ENCODE measurements at places on chromosomes 2 and 18.

- no peak for DNase-seq
These were observed 123.5 kb upstream of the CTAGE1 start for GRCh38 chr18:22541232-22541631.

DNA sequence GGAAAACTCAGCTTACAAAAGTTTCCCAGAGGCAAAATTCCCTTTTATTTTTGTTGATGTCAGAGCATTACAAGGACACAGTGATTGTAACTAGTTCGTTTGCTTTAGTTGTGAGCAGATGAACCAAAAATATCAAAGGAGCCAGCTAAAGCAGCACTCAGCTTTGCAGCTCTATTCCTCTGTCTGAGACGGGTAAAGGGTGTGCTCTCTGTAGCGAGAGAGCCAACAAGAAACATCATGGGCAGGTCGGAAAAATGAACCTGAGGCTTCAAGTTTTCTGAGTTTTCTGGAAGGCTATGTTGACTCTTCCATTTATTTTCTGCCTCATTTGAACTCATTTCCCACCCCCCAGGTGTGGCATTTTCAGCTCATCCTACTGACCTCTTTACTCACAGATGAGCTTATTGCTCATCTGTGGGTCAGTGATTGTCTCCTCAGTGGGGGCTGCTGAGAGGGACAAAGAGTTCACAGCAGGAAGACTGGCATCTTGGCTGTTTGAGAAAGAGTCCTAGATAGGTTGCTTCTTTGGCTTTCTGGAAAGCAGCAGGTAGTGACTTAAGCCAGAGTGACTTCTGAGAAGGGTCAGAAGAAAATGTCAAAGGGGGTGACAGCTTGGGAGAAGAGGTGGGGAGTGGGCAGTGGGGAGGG is 66.6 kb upstream of the EPC2 start:
- no peak for DNase-seq

DNA sequence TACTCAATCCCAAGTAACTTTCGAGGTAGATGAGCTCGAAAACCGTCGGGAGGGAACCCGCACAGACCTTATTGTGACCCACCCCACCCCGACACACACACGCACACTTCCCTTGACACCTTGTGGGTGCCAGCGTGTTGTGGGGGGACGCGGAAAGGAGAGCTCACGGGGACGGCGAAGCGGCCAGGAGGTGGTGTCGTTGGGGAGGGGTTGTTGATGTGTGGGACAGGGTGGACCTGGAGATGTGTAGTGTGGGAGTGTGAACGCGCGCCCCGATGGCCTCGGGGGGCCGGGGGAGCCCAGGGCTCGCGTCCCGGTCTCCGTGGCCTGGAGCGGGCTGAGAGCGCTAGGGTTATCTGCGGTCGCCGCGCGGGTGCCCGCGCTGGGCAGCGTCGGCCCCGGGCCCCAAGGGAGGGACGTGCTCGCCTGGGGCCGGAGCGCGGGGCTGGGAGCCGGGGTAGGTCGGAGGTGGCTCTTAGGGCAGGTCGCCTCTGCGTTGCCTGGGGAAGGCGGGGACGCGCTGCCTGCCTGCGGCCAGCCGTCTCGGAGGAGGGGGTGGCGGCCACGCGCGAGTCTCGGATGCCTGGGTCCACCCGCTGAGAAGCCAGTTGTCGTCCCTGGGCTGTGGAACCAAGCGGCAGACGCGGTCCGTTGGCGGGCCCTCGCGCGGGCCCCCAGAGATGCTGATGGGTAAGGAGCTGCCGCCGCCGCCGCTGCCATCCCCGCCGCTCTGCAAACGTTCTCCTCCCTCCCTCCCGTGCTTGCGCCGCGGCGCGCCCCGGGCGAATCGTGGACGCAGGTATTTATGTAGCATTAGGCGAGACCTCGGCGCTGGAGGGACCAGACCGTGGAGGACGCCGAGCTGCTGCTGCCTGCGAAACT is 1.6 kb downstream of the KLHL29 start:
- DNase-seq = no peak

DNA sequence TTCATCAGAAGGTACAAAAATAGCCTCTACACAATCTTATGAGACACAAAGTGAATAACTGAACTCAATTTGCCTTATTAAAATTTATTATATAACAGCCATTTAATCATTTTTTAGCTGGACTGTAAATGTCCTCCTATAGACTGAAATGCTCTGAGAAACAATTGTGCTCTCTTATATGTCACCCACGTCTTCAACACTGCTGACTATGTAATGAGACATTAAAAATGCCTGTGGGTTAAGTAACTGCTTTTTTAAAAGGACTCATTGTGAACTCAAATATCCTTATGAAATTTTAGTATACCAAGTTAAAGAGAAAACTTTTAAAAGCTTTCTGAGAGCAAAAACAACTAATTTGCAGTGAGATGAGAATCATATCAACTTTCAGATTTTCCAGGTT is 10.4 kb upstream of the GALNT1 start:
- DNase-seq = no peak

DNA sequence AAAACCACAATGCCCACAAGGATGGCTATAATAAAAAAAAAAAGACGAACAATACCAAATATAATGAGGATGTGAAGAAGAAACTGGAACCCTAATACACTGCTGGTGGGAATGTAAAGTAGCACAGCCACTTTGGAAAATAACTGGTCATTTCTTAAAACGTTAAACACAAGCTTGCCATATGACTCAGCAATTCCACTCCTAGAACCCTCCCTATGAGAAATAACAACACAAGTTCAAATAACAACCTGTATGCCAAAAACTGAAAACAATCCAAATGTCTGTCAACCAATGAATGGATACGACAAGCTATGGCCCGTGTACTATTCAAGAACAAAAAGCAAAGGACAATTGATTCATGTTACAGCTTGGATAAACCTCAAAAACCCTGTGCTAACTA is 7.0 kb upstream of the ALPK2 start:
- no peak for DNase-seq

GRCh38 chr18:48887294-48887904 is 63.4 kb downstream of the SMAD7 start:
- no peak for DNase-seq

DNA sequence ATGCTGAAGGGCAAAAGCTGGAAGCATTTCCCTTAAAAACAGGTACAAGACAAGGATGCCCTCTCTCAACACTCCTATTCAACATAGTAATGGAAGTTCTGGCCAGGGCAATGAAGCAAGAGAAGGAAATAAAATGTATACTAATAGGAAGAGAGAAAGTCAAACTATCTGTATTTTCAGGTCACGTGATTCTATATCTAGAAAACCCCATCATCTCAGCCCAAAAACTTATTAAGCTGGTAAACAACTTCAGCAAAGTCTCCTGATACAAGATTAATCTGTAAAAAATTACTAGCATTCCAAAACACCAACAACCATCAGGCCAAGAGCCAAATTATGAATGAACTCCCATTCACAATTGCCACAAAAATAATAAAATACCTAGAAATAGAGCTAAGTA is 213.2 kb upstream of the CNTNAP5 start:
- no peak for DNase-seq

GRCh38 chr2:17680119-17680518 is 73.5 kb downstream of the SMC6 start:
- DNase-seq = no peak

DNA sequence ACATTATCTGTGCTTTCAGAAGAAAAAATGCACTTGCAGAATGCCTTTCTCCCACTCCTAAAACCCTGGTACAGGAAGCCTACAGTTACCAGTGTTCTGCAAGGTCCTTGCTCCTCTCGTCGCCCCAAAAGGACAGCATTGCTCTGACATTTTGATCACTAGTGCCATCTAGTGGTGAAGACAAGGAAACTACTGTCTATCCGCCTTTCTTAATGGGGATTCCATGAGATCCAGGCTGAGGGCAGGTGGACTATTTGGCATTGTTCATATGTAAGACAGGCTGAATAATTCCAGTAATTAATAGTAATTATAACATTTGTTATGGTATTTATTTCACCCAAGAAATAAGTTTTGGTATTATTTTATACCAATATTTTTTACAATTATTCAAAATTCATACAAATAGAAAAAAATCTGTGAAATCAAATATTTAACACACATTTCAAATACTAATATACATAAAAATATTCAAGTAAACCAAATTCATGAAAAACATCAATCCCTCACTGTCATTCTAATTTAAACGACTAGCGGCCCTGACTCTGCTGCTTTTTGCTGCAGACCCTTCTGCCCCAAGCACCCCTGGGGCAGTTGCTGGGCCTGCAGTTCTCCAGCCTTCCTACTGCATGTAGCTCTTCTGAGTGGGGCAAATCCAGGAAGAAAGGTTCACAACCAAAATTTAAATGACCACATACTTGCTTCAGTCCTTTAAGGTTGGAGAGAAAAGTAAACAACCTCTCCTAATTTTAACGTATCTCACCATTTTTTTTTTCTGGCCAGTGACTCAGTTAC is 19.0 kb downstream of the TPGS2 start:
- peak; percentile 56 for DNase-seq

DNA sequence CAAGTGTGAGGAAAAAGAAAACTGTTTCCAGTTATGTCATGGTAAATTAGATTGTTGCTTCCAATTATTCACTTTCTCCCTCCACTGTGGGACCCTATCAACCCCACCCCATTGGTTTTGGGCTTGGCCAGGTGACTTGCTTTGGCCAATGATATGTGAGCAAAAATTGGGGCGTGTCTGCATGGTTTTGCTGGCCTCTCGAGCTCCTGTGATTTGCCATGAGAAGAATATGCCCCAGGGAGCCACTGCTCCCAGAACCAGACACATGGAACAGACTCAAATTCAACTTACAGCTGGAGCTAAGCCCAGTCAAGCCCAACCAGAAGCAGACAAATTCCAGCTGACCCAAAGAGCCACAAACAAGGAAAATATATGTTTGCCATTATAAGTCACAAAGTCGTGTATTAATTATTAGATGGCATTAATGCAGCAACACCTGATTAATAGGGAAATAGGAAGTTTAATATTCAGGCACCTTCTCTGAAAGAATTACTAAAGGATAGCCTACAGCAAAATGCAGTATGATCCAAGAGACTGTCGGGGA is 248.9 kb downstream of the ANAPC1 start:
- DNase-seq = no peak

DNA sequence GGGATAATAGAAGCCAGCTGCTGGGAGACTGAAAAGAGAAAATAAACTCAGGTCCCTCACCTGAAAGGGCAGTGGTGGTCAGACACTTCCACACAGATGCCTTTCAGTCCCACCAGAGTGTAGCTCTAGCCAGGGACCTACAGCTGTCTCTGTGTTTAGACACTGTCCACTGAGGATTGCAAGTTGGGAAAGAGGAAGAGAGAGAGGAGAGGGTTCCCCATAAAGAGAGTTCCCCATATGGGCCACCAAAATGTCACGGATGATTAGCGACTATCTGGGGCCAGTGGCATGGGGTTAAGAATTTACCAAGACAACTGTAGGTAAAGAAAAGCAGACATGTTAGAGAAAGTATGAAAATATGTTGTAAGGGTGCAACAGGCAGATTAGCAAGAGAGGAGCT is 36.7 kb upstream of the SKA1 start:
- no peak for DNase-seq

- no peak for DNase-seq
These were observed 111.7 kb downstream of the CHST9 start for GRCh38 chr18:27073404-27073830.

DNA sequence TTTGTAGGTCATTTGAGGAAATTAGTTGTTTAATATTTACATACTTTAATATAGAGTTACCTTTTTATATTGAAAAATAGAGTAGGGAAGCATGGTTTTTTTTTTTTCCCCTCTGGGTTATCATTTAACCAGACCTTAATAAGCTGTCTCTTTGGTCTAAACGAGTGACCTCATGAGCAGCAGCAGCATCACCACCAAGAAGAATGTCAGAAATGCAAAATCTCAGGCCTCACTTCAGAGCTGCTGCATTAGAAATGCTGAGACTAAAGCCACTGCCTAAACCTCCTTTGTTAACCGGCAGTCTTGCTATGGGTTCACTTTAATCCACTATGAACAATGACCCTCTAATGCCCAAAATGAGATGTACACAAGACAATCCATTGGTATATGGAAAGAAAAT is 733.7 kb upstream of the FAM98A start:
- DNase-seq = no peak

DNA sequence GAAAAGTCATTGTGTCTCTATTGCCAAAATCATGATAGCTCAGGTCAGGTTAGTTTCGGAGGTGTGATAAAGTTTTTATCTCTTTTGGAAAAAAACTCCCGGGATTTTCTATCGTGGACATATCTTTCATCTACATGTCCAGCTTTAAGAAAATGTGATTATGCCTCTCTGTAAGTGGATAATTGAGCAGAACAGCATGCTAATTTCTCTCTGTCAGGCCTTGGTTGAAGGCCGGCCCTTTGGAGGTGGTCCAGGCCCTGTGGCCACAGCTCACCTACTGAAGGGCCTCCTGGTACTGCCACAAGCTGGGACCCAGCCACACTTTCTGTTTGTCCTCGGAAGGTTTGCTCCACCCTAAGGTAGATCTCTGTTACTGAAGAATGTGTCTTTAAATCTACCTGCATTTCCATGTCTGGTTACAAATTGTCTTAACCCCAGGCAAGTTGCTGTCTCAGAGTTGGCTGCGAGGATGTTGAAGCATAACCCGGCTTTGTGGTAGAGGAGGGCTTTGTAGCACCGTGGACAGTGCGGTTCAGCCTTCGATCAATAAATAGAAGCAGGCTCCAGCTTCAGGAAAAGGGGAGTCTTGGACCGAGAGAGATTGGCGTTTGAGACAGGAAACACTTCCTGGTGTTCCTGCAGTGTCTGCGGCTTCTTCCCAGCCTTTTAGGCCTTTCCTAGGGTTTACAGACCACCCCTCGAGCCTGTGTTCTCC is 25.5 kb downstream of the TCF7L1 start:
- DNase-seq = no peak

- DNase-seq = no peak
These were observed 20.4 kb upstream of the SH3BP4 start for GRCh38 chr2:234931371-234931770.

DNA sequence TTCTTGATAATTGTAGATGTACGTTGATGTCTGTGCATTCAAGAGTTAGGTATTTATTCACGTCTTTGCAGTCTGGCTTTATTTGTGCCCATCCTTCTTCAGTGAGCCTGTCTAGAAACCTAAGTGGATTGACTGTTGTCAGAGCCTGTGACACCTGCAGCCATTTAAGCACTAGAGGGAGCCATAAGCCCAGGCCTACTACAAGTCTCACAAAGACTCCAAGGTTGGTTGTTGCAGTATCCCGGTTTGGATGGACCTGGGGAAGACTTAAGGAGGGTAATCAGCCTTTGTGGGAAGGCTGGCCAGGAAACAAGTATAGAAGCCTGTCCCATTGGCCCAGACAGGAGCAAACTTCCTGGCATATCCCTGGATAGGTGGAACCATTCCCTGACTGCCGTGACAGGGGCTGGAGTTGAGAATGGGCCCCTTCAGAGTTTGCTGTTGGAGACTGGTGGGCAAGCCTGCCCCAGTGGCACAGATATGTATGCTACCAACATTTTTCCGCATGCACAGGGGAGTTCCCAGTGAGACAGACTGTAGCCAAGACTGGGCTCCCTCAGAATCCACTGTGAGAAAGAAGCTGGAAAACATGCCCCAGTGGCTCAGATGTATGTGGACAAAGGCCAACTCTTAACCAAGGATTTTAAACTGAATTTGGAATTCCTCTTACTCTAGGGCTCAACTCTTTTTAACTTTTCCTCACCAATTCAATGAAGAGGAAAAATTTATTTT is 9.3 kb upstream of the LRRC30 start:
- DNase-seq = peak; percentile 58

Measured in NCI-H1930 (cell line).